ENCODE measurements at places on chromosomes 12 and 14. TPM values are rescaled to one million over a fixed set of nuclear protein-coding genes. Genes with fewer than 3 reads are reported as not detected.
A peak's percentile ranks its signal among the peaks of the same experiment; 100 is the strongest.

DNA sequence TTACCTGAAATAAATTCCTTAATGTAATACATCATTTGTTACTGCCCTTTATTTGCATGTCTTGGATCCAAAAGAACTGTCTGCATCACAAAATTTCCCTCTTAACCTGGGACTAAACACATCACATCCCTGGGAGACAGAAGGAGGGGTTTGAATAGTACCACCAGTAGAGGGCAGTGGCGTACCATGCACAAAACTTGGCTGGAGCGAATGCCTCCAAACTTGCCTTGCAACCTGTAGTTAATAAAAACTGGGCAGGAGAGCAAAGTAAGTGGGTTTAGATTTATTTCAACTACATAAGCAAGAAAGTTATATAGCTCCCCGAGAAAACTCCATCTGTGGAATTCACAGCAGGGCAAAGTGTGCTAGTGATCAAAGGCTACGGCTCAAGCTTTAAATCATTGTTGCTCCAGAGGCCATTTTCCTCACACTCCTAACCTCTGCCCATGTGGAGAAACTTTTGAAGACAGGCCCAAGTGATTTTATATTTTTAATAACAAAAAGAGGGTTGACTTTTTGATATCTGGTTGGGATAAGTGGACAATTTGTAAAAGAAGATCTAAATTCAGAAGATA is 1176.7 kb upstream of the SEL1L start:
- H3K27me3 ChIP-seq, result no peaks in the 10 kb centered on the region
- no peak overlapping the region for H3K27ac ChIP-seq

DNA sequence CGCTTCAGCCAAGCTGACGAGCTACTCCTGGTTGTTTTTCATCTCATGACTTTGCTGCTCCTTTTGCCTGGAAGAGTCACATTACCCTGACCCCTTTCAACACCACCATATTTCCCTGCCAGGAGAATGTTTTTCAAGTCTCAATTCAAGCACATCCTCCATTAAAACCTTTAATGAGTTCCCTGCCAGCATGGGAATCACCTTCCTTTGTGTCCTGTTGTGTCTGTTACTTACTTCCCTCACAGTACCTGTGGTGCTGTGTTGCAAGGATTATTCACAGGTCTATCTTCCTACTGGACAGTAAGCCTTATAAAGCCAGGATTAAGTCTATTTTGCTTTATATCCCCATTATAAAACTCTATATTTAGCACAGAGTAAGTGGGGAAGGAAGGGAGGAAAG is 13.6 kb upstream of the SLC35F4 start:
- no peak overlapping the region for H3K4me3 ChIP-seq
- DNase-seq, result no peak
- no peaks in the 10 kb centered on the region for H3K4me1 ChIP-seq
- H3K36me3 ChIP-seq, result no peaks in the 10 kb centered on the region
- H3K27ac ChIP-seq, result no peak overlapping the region

DNA sequence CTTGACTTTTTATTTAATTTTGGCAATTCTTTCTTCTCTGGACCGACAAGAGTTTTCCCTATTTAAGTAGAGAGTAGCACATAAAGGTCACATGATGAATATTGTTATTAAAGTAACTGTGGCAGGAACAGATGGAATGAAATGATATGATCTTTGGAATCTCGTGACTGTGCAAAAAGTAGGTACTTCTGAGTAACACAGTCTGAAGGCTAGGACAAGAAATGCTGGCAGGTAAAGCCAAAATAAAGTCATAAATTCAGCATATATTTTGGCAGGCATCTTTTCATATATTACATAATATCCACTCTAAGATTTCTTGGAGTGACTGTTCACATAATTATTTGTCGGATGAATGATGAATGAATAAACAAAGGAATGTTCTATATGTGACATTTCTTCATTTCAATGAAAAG is 121.4 kb downstream of the EFCAB11 start:
- H3K4me3 ChIP-seq, result no peak overlapping the region
- H3K27me3 ChIP-seq, result no peaks in the 10 kb centered on the region
- DNase-seq, result no peak
- H3K27ac ChIP-seq, result no peak overlapping the region
- H3K36me3 ChIP-seq, result no peaks in the 10 kb centered on the region

- H3K36me3 ChIP-seq, result no peaks in the 10 kb centered on the region
- no peak overlapping the region for H3K27ac ChIP-seq
- no peak overlapping the region for H3K4me3 ChIP-seq
- DNase-seq, result no peak
- peaks cover 18% of the 10 kb centered on the region for H3K27me3 ChIP-seq
Observed at GRCh38 chr12:123801573-123802178, 39.6 kb downstream of the DNAH10 start.

GRCh38 chr12:14190694-14191093 is 174.8 kb upstream of the ATF7IP start:
- no peak for DNase-seq
- H3K27me3 ChIP-seq, result no peaks in the 10 kb centered on the region
- no peak overlapping the region for H3K27ac ChIP-seq
- H3K36me3 ChIP-seq, result no peaks in the 10 kb centered on the region

- H3K4me1 ChIP-seq, result no peaks in the 10 kb centered on the region
- no peak overlapping the region for H3K4me3 ChIP-seq
- no peak overlapping the region for H3K27ac ChIP-seq
- no peaks in the 10 kb centered on the region for H3K36me3 ChIP-seq
Observed at GRCh38 chr12:88571543-88571942, 8.7 kb downstream of the KITLG start.

GRCh38 chr14:64705381-64706118 is 1.3 kb downstream of the PLEKHG3 start:
- peaks cover 78% of the 10 kb centered on the region for H3K4me1 ChIP-seq
- H3K4me3 ChIP-seq, result peak overlapping the region; percentile 82
- peaks cover 21% of the 10 kb centered on the region for H3K27me3 ChIP-seq
- H3K27ac ChIP-seq, result no peak overlapping the region
- H3K36me3 ChIP-seq, result no peaks in the 10 kb centered on the region
- DNase-seq, result peak; percentile 49

GRCh38 chr14:86973177-86973576 is 1019.8 kb downstream of the GALC start:
- no peaks in the 10 kb centered on the region for H3K4me1 ChIP-seq
- DNase-seq, result no peak
- H3K27ac ChIP-seq, result no peak overlapping the region
- no peaks in the 10 kb centered on the region for H3K36me3 ChIP-seq
- no peaks in the 10 kb centered on the region for H3K27me3 ChIP-seq

DNA sequence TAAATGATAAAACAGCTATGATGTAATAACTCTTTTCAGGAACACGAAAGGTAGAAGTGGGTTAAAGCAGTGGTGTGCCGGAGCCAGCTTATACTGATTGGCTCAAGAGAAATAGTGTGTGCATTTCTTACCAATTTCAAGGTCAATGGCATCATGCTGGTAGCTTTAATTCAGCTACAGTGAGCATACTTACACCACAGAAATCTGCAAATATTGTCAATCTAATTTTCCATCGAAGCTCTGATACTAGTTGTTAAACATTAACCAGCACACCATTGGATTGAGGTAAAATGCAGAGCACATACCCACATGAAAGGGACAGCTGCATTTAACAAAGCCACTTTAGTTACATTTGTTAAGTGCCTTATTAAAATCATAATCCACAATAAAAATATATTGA is 225.7 kb downstream of the KCNC2 start:
- H3K4me1 ChIP-seq, result no peaks in the 10 kb centered on the region
- H3K27me3 ChIP-seq, result no peaks in the 10 kb centered on the region
- no peak overlapping the region for H3K4me3 ChIP-seq
- H3K36me3 ChIP-seq, result no peaks in the 10 kb centered on the region

GRCh38 chr12:65761301-65761700 is 63.0 kb upstream of the HMGA2 start:
- H3K4me3 ChIP-seq, result no peak overlapping the region
- H3K4me1 ChIP-seq, result no peaks in the 10 kb centered on the region
- no peak overlapping the region for H3K27ac ChIP-seq
- no peaks in the 10 kb centered on the region for H3K36me3 ChIP-seq

DNA sequence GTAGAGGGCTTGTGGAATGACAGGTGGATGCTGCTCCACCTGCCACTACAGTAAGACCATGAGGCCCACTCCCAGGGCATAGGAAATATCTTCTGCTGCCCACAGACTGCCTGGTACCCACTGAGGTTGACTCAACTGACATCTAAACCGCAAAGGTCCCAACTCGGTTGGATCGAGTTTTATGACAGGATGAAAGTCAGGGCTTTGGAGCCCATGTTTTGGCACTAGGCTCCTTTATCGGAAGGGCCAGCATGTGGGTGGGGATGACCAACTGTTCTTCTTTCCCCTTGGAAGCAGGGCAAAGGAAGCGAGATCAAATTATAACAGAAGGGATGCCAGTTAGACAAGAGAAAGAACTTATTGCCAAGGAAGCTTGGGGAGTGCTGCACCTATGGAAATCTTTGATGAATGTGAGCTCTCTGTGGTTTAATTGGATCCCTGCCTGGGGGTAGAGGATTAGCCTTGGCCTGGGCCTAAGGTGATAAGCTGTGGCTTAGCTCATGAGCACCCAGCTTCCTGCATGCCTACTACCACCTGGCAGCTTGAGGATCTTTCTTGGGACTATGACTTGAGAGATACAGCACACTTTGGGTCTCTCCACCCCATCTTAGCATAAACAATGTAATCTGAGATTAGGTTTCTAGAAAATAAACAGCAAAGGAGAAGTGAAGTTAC is 121.8 kb downstream of the KCNA5 start:
- H3K27ac ChIP-seq, result no peak overlapping the region
- no peak overlapping the region for H3K4me3 ChIP-seq
- H3K27me3 ChIP-seq, result no peaks in the 10 kb centered on the region
- no peaks in the 10 kb centered on the region for H3K4me1 ChIP-seq
- no peak for DNase-seq

GRCh38 chr14:76716285-76716684 is 45.0 kb upstream of the VASH1 start:
- no peaks in the 10 kb centered on the region for H3K36me3 ChIP-seq
- peaks cover 13% of the 10 kb centered on the region for H3K4me1 ChIP-seq
- H3K4me3 ChIP-seq, result no peak overlapping the region
- H3K27me3 ChIP-seq, result no peaks in the 10 kb centered on the region

KLRB1 gene
- not detected for total RNA-seq

SELPLG gene
- not detected for total RNA-seq

CDKL1 gene
- total RNA-seq, result 0.62 TPM

STAB2 gene
- not detected for total RNA-seq

AKAP5 gene
- total RNA-seq, result 3.2 TPM

PELI2 gene
- total RNA-seq, result 27.2 TPM

PLCZ1 gene
- total RNA-seq, result not detected
